ENCODE measurements at places on chromosomes 7 and 10.

DNA sequence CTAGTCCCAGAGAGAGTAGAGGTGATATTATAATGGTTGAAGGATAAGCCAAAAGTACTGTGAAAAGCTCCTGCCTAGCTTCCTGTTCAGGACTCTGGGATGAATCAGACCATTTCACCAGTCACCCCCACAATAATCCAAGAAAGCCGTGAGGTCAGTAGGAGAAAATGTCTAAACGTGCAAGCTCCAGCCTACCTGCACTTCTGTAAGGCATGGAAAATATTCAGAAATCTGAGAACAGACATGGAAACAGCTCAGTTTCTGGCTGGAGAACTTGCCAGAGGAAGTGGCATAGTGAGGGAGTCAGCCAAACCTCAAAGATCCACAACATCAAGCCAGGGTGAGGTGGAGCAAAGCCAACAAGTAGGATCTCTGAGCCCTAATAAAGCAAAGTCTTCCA lies 58.2 kb downstream of the ELAPOR2 start:
- DNase-seq = no peak

GRCh38 chr7:133602291-133602690 lies 349.4 kb downstream of the EXOC4 start:
- DNase-seq = no peak

DNA sequence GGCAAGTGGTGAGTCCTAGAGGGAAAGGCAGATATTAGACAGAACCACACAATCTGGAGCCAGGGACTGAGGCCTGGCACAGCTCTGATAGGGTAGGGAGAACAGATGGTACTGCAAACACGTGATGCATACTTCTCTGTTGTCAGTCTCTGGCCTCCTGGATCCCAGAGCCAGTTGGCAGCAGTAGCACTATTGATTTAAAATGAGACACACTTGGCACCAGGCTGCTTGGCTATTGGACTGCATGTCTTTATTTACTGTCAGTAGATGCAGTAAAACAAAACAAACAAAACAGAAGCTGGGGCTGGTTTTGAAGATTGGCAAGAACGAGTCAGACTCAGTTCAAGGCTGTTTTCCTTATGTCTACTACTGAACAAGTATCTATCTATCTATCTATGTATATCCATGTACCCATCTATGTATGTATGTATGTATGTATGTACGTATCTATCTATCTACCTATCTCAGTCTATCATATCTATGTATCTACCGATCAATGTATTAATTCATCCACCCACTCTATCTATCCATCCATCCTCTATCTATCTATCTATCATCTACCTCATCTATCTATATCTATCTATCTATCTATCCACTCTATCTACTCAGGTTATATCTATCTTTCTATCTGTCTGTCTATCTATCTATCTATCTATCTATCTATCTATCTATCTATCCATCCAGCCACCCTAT lies 23.4 kb upstream of the MGAM2 start:
- DNase-seq = no peak

DNA sequence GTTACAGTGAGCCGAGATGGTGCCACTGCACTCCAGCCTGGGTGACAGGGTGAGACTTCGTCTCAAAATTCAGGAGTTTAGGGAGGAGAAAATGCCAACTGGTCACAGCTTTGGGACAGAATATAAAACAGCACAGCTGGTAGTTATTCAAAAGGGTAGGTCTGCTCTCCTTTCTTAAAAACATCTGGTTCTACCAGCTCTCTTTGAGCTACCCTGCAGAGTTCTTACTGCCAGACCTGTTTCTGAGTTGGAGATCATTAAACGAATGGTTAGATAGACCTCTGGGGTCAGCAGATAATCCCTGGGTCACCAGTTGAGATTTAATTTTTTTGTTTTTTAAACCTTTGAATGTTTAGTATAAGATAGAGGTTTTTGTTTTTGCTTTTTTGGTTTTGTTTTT lies 52.6 kb downstream of the MCU start:
- no peak for DNase-seq

GRCh38 chr10:62597226-62597625 lies 207.3 kb upstream of the ADO start:
- no peak for DNase-seq

- DNase-seq = no peak
Observed at GRCh38 chr10:28796606-28797512, 119.5 kb downstream of the BAMBI start.

- DNase-seq = peak; percentile 21
Observed at GRCh38 chr7:98315318-98315993, 34.0 kb downstream of the BRI3 start.

GRCh38 chr10:121648493-121648892 lies 50.2 kb upstream of the FGFR2 start:
- DNase-seq = no peak

DNA sequence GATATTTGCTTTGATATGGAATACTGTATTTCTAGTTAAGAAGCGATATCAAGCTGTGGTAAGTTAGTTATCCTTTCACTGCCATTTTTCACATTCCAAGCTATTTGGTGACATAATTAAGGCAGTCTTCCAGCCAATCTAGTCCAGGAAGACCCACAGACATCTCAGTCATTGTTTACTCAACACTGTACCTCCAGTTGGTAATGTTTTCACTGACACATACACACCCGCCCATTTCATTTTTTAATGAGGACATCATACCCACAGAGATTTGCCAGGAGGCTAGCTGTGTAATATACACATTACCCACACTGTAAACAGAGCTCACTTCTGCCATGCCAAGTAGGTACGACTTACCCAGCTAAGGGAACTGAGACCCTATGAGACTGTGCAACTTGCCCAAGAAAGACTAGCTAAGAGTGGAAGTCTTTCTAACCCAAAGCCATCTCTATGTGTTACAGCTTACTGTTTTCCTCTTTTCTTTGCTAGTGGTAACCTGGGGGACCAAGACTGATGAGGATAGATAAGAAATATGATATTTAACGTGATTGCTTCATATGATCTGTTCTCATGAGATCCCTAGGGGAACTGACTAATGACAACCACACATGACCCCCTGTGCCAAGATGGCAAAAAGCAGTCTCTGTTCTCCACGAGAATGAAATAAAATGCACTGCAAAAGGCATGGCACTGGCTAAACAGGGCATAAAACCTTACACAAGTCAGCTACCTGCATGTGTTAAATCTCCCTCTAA lies 179.0 kb downstream of the DGKI start:
- no peak for DNase-seq

DNA sequence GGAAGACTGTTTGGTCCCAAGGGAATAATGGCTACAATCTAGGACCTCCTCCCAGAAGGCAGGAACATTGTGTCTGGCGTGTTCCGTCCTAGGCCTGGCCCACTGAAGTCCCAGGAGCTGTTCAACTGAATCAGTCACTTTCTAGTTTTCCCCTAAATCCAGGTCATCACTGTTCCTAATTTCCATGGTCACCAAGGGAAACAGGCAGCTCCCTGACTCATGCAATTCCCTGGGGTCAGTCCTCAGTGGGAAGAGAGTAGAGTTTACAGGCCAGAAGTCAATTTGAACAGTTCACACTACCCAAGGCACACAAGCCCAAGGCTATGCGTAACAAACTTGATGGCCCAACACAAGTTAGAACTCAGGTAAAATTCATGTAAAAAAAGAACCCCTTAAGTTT lies 44.0 kb downstream of the CREB3L2 start:
- no peak for DNase-seq

GRCh38 chr10:65496541-65496940 lies 1429.3 kb upstream of the LRRTM3 start:
- DNase-seq = no peak
